Renal pelvis (tissue), 12 donors: ENCODE measurements at places on chromosomes 6 and 20.

DNA sequence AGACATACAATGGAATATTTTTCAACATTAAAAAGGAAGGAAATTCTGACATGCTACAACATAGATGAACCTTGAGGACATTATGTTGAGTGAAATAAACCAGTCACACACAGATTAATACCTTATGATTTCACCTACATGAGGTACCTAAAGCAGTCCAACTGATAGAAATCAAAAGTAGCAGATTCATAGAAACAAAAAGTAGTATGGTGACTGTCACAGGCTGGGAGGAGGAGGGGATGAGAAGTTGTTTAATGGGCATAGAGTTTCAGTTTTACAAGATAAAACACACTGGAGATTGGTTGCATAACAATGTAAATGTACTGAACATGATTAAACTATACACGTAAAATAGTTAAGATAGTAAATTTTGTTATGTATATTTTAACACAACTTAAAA is 48.5 kb upstream of the OLIG3 start:
- no peak for DNase-seq

DNA sequence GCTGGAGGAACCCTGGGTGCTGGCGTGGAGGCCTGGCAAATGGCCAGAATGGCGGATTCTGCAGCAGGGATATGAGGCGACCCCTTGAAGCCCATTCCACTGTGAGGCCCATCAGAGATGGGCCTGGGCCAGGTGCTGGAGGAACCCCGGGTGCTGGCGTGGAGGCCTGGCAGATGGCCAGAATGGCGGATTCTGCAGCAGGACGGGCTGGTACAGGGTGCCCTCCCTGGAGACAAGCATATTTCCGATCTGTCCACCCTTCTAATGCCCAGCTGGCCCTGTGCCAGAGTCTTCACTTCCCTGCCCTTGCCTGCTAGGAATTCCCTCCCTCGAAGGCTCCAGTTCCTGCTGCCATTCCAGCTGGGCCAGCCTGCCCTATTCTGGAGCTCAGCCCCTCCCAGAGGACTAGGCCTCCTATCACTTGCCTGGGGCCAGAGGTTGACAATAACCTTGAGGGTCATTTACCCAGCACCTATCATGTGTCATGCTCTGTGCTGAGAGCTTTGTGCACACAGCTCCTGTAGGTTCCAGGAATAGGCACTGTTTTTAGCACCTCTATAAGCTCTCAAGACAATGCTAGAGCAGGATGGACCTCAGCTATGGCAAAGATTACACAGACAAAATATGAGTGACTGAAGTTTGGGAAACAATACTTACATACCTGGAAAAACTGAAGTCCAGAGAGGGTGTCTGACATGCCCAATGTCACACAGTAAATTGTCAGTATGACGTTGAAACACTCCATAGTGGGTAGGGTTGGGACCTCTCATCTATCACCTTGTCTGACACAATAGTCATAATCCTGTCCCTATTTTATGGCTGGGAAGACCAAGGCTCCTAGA is 21.4 kb downstream of the SUN5 start:
- peak; percentile 48 for DNase-seq

DNA sequence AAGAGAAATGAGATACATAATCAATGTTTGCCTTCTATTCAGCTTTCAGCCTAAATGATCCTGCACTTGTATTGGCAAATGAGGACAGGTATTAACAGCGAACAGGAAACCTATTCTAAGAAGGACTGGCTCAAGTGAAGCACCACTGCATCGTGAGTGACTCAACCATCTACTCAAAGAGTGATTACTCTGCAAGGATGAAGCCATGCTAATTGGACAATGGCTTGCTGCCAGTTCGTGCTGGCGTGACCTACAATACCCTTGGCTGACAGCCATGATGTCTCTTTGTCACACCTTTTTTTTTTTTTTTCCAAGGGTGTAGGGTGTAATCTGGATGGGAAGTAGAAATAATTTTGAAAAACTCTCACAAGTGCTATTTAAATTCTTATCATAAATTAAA is 104.9 kb downstream of the GJA10 start:
- DNase-seq: no peak

- DNase-seq: no peak
These were observed 132.0 kb upstream of the ENPP5 start for GRCh38 chr6:46302816-46303215.
